GM23248 (cell line): ENCODE measurements at places on chromosomes 6 and 20.

- peak; percentile 90 for DNase-seq
Measured at GRCh38 chr6:158631678-158632537, 12.6 kb downstream of the DYNLT1 start.

DNA sequence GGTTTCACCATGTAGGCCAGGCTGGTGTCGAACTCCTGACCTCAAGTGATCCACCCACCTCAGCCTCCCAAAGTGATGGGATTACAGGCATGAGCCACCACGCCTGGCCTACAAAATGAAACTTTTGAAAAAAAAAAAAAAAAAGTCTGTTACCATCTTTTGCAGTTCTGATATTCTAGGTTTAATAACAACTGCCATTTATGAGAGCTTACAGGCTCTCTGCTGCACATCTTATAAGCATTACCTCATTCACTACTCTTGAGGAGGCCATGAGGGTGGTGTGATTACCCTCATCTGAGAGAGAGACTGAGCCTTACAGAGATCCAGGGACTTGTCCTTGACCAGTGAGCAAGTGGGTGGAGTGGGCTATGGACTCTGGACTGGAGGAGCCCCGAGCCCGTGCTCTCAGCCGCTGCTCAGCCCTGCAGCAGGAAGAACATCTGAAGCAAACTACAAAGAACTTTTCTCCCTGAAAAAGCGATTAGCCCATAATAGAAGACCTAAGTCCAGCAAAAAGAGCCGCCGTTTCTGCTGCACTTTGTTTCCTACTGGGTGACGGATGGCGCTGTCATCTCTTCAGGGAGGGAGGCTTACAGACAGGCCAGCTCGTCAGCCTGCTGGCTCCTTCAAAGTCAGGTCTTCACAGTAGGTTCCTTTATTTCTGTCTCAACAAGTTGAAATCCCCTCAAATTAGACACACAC is 119.8 kb upstream of the AKAP12 start:
- no peak for DNase-seq

DNA sequence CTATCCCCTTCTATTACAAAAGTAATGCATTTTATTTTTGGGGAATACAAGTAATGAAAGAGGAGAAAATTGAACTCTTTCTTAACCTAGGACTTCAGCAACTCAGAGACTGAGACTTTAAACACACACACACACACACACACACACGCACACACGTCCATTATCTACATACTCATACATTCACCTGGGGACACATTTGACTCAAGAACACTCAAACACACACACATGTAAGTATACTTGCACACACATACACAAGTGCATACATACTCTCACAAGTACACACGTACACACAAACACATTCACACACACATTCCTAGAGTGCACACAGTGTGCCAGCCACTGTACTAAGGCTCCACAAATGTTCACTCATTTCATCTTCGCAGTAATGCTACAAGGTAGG is 2.1 kb upstream of the R3HDML start:
- no peak for DNase-seq

DNA sequence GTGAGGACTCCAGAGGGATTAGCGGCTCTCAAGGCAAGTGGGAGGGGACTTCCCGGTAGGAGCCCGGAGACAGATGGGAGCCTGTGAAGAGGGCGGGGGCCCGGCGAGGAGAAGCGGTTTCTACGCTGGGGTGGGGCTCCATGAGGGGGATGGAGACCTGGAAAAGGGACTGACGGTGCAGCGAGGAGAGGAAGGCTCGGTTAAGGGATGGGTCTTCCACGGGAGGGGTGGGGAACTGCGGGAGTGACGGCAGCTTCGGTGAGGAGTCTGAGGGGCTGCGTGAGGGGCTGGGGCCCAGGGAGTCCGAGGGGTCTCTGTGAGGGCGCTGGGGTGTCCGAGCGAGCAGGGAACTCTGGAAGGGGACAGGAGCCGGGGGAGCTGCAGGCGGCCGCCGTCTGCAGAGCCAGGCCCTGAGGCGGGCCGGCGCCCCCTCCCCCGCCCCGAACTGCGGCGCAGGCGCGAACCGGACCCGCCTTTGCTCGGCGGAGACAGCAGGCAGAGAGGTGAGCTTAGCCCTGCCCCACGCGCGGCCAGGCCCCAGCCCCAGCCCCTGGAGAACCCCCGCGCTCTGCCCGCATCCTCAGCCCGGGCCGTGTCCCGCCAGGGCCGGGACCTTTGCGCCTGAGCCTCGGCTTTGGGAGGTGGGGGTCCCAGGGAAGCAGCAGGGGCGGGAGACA is at the start of gene NRSN2:
Gene NRSN2 (plus strand): TSS at position 472 of the 677 bp plus-strand sequence. CDS start 2,533 bp downstream, outside the sequence.
- peak; percentile 83 for DNase-seq

GRCh38 chr6:108568551-108569305 is 8.0 kb downstream of the FOXO3 start:
- no peak for DNase-seq

GRCh38 chr6:119379809-119380208 is 30.2 kb upstream of the MAN1A1 start:
- no peak for DNase-seq

GRCh38 chr6:125354649-125355048 is 52.9 kb upstream of the HDDC2 start:
- DNase-seq = no peak

DNA sequence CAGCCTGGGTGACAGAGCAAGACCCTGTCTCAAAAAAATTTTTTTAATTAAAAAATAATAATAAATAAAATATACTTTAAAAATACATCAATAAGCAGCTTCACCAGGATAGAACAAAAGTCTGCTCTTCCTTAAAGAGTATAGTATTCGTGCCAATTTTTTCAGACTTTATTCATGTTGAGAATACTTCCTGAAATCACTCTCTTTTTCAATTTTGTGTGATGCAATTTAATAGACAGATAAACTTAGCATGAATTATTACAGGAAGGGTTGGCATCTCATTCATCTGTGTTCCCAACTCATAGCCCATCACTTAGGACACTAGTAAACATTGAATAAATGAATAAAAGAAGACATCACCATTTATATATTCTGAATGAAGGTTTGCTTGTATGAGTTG is 52.4 kb downstream of the IPCEF1 start:
- DNase-seq = no peak

DNA sequence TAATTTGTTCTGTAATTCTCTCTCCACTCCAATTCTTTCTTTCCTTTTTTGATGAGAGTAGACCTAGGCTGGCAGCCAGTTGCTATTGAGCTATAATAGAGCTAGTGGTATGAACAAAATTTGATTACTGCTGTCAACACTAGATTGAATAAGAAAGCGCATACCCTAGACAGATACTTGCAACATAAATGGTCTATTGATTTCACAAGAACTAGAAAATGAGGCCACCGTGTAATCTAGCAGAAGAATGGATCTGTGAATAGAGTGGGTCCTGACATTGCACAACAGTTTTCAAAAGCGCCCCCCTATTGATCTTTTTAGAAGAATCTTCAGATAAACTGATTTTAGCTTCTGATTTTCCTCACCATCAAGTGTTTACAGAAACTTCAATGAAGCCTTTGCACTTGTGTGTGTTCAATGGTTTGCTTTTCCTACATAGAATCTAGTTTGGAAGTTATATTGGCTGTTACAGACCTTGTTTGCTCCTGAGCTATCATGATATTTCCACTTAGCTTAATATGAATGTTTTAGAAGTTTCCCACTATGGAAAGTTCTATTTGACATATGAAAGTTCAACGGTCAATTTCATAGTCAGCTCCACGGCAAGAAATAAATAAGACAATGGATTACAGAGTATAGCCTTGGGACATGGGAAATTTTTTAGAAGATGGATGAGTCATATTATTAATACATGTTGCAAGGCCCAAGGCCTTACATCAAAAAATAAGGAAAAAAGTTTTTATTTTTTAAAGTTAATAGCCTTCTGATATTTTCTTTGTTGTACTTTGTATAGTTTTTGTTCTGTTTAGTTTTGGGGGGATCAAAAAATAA is 55.6 kb downstream of the UTRN start:
- DNase-seq = peak; percentile 43

DNA sequence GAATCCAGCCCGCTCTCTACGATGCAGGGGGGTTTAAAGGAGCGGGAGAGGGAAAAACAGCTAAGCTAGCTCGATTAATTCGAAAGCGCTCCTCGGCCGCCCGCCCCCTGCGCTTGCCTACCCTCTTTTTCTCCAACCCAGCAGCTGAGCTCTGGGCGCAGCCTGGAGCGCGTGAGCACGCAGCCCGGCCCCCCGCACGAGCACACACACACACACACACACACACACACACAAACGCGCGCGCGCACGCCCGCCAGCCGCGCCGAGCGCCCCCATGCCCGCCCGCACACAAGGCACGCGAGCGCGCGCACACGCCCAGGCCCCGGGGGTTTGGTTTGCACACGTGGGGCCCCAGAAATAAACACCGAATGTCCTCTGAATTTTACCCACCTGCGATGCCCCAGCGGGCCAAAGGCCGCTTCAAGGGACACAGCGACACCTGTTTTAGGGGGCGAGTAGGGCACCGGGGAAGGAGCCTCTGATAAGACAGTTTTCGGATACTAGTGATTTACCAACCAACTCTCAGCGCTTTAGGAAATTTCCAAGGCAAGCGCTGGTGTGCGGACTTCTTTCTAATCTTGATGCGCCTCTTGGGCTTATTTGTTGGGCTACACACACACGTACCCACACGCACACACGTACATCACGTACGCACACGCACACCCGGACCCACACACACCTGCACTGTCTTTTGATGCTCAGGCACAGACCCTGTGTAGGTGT is 802 bp upstream of the NRN1 start:
- DNase-seq = peak; percentile 72

DNA sequence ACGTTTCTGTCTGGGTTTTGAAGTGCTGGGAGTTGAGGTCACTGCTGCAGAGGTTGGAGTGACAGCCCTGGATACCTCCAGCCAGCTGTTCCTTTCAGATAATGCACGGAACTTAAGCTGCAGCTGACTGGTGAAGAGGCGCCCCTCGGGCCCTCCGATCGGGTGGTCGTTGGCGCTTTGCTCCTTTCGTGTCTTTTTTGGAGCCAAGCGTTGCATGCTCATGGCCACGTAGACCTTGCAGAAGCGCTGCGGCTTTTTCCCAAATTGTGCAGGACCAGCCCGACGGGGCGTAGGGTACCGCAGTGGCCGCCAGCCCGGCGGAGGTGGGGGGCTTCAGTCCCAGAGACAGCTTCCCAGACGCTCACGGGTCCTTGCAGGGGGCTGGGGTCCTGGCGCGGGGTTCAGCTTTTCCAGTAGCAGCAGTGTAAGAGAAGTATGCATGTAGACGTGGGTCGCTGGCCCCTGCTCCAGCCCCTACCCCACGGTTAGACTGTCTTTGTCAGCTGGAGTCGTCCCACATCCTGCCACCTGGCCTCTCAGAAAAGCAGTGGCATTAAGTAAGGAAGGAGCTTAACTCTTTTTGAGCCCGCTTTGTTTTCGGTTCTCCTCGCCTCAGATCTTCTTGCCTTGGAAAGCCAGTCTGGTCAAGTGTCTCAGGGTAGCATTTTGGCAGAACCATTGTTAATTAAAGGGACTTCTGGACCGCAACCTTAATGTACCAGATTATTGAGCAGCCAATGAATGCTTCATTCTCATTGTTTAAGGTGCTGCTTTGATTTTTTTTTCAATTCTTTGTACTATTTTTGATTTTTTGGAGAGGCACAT is 838 bp downstream of the TNFAIP3 start:
- peak; percentile 53 for DNase-seq

- peak; percentile 1 for DNase-seq
Measured at GRCh38 chr6:23754197-23754596, 371.8 kb upstream of the NRSN1 start.

GRCh38 chr6:158061361-158061708 is 79.7 kb downstream of the SYNJ2 start:
- DNase-seq = no peak

DNA sequence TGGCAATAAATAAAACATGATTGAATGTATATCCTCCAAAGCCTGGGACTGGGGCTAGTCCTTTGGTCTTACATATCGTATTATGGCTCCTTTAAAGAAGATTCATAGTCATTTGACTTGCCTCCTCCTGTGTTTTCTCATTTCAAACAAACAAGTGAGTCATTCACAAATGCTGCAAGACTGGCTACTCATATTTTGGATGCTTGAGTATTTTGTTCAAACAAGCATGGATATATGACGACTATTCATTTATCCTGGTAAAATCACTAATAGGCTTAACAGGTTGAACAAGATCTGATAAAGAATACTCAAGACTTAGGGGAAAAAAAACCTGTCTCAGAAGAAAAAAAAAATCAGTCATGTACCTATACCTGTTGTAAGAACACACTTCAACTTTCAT is 111.1 kb upstream of the CCDC28A start:
- peak; percentile 62 for DNase-seq

GRCh38 chr6:81666481-81666880 is 86.0 kb downstream of the TENT5A start:
- no peak for DNase-seq

DNA sequence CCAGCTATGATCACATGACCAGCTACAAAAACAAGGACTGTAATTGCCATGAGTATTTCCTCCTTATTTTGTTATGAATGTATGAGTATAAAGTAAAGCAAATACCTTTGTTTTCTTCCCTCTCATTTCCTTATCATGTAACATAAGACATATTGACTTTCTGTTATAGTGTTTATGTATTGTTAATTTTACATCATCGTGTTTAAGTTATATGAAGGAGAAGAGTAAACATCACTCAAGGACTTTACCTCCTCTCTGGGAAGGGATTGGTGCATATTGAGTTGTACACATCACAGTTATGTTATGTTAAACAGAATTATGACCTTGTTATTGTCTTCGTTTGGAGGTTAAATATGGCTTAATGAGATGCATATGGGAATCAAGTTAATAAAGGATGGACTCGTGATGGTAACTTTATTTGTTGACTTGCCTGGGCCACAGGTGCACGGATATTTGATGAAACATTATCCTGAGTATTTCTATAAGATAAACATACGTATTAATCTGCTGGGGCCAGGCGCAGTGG is 57.3 kb upstream of the CNKSR3 start:
- DNase-seq = no peak

- no peak for DNase-seq
Measured at GRCh38 chr6:16496210-16496609, 257.8 kb downstream of the GMPR start.
